ENCODE measurements at places on chromosomes 5 and 9.

DNA sequence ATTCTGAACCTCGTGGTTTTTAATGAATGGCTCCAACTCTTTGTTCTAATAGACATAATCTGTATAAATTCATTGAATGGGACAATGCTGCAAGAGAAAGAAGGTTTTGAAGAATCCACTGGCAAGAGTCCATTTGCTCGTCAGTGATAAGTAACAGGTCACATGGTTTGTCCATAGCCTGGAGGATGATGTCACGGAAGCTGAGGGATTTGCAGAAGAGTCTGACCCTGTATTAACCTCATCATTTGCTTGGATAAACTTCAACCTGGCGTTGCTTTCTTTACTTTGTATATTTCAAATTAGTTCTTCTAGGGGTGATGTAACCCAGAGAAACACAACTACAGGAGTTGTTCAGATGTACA lies 197.4 kb downstream of the GAS1 start:
- DNase-seq, result no peak

DNA sequence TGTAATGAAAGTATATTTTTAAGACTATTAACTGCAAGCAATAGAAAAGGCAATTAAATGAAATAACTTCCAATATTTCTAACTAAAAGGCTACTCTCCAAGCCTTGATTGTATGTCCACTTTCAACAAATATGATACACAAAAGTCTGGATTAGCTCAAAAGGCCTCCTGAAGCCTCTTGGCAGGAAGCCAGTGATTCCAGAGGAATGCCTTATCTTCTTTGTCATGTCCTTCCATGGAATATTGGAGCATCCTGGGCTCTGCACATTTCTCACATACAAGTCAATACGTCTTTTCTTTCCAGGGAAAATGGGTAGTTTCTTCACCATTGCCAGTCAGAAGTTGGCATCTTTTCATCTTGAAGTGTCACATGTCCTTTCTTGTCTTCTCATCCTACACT lies 357.8 kb downstream of the KDM4C start:
- no peak for DNase-seq

DNA sequence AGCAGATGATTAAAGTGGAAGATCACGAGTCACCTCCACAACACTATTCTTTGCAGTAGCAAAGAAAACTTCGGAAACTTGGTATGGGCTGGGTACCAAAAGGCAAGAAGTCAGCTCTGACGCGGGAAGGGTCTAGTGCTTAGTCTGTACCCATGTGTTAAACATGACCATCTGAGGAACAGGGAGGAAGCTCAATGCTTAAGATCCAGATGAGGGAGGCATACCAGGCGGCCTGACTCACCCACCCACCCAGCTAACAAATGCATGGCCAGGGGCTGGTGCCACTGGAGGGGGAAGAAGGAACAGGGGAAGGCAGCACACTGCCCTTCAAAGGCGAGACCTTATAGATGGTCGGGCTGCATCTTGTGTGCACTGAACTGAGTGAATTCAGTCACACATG lies 41.8 kb downstream of the CAMSAP1 start:
- no peak for DNase-seq

DNA sequence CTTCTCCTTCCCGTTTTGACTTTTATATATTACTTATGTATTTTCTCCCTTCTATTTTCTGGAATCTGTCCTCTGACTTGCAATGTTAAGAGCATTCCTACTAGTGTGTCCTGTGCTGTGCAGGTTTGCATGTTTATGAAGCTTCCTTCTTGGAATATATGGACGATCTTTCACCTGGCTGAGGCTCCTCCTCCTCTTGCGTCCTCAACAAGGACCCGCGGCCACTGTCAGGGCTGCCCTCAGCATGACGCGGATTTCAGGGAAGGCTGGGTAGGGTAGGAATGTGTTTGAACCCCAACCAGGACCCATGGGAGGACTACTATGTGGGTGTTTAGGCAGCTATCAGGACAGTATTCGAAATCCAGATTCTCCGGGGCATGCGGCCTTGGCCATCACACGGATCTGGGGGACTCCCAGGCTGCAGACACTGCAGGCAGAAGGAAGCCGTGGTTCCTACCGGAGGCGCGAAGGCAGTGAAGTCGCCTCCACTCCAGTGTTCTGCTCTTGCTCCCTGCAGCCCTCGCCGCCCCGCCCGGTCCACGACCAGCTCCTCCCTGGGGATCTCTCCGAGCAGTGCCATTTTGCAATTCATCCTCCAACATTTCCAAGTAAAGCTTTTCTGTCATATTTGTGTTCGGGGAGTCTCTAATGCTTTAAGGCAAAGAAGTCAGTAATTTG lies 37.0 kb upstream of the OSMR start:
- no peak for DNase-seq

DNA sequence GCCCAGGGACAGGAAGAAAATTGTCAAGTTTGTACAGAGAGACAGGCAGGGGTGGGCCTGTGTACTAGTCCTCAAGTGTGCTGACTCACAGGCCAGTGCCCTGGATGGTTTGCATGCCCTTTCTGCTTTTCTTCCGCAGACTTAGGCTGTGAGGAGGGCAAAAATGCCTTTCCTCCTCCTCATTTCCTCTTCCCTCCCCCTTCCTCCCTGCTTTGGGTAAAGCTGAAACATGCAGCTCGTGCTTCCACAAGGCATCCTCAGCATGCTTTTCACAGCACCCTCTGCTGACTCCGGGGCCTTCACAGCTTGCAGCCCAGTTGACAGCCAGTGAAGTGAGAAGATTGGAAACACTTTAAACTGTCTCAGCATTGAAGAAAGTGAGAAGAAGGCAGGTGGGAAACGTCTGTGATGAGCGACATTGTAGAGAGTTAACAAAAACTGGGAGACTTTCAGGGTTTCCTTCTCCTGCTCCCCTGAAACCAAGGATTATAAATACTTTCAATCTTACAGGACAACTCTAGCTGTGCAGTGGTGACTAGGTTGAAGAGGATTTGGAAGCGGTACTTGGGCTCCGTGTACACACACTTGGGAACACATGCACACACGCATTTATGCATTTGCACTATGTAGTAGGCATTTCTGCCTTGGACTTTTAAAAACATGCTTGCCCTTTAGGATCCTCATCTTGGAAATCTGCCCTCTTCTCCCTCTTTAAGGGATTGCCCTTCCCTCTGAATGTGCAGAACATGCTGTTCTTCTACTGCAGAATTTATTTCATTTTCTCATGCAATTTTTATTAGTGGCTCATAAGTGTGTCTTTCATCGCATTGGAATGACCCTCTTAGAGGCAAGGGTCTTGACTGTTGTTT lies 138.8 kb downstream of the GRIA1 start:
- no peak for DNase-seq

GRCh38 chr5:174217527-174217926 lies 172.0 kb downstream of the NSG2 start:
- no peak for DNase-seq

- no peak for DNase-seq
Observed at GRCh38 chr5:66597183-66597757, 1.1 kb downstream of the MAST4 start.

- DNase-seq, result no peak
Observed at GRCh38 chr5:111002036-111002435, 69.5 kb upstream of the TSLP start.

DNA sequence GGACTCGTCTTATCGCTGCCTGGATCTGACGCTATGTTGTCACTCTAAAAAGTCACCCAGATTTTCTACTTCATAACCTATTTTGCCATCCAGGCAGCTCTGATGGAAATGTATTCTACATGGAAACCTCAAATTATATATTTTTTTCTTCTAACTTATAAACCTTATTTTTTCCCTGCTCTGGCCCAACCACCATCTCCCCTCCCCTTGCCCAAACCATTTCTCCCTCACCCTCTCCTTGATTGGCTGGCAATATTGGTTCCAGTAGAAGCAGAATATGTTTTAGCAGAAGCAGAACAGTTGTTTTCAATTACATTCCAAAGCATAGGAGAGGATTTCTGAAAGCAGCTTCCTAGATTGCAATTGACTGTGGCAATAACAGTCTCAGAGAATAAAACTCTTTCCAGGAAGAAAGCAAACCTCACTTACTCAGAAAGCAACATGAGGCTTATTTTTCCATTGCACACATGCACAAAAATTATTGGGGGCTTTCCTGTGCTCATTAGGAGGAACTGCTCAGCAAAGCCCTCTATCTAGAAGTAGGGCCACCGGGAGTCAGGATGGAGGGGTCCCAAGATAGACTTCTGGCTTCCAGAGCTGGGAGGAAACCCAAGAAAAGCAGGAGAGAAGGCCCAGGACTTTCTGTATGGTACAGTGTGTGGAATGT lies 191.8 kb downstream of the ESM1 start:
- no peak for DNase-seq

Measured in activated CD4-positive, alpha-beta T cell treated with anti-CD3 and anti-CD28 coated beads for 24 hours (primary cell).